Glomerular endothelial cell (primary cell): ENCODE measurements at places on chromosomes 4 and X.

GRCh38 chr4:81905971-81906370 lies 434.3 kb upstream of the RASGEF1B start:
- DNase-seq: no peak

DNA sequence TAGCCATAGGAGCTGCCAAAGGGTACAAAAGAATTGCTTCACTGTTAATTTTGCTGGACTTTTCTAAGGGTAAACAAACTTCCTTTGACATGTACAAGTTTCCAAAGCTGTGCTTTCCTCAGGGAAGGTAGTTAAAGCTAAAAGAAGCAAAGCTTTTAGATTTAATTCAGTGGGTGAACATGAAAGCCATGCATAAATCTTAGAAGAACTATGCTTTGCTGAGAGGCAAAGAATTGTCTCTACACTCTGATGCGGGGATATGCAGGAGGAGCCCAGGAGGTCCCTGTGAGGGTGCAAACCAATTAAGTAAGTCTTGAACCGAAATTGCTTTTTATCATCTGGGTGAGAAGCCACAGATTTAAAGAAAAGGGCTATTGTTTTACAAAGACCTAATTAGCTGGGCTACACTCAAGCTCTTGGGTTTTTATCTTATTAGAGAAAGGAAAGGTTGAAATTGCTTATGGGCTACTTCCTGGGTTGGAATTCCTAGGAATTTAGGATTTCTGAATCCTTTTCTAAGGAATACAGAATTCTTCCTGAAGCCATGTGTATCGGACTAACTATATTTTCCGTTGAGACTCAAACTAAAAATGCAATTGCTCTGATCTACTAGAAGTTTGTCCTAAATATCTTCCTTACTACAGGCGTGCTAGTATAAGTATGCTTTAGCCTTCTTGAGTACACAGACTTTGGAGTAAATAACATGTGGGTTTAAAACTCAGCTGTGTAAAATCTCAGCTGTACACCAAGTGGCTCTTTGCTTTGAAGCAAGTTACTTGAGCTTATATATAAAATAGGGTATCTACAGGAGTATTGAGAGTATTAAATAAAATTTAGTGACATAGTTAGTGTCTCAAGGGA lies 188.4 kb upstream of the ANK2 start:
- DNase-seq: no peak

DNA sequence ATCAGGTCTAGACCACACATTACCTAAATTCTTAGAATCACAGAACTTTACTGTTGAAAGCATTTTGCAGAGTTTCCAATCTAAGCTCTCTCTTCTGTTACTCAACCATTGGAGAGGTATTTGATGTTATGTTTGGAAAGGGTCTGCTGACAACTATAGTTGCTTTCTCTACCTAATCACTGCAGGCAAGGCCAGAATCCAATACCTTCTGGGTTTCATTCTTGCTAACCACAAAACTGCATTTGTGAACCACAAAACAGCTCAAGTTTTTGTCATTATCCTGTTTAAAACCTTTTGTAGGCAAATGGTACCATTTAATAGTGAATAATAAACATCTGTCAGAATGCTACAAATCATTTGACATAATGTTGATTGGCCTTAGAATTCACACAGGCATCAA lies 380.1 kb downstream of the GASK1B start:
- DNase-seq: no peak

DNA sequence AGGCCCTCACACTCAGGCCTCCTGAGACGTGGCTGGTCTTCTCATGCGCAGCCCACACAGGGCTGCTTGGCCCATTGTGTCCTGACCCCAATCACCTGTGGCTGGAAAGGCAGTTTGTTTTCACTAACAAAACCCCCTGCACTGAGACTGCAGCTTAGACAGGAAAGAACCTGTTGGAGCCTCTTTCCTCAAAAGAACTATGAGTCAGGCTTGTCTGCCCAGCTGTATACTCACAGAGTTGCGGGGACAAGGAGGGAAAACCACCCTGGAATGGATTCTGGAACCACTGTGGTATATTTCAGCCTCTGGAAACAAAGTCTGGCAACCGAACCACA lies 5.2 kb upstream of the TMEM156 start:
- no peak for DNase-seq

DNA sequence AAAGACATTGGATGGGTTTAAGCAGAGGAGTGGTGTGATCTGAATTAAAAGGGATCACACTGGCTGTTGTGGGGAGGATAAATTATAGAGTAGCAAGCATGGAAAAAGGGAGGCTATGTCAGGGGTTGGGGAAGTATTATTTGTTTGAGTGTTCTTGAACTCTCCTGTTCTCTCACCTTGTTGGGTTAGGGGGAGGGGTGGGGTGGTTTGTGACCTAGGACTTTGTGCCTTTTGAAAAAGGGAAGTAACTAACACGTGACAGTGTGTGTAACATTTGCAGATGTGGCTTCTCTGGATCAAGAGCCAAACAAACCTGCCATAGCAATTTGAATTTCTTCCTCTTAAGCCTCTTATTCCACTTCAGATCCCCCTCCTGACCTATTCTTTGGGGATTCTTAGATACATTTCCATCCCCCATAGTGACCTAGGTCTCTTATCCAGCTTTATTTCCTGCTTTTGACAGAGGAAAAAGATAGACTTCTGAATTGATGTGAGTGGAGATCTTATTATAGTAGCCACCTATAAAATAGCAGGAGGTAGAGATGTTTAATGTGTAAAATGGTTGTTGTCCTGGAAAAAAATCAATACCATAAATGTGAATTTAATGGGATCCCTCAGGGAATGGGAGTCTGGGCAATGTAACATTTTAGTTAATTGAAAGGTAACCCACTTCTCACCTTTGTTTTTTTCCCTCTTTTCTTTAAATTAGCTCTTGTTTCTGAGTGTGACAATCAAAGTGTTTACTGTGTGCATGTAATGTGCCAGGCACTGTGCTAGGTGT lies 120.4 kb downstream of the CT47B1 start:
- no peak for DNase-seq

GRCh38 chr4:102439236-102439614 lies 61.9 kb upstream of the NFKB1 start:
- DNase-seq: peak; percentile 29

DNA sequence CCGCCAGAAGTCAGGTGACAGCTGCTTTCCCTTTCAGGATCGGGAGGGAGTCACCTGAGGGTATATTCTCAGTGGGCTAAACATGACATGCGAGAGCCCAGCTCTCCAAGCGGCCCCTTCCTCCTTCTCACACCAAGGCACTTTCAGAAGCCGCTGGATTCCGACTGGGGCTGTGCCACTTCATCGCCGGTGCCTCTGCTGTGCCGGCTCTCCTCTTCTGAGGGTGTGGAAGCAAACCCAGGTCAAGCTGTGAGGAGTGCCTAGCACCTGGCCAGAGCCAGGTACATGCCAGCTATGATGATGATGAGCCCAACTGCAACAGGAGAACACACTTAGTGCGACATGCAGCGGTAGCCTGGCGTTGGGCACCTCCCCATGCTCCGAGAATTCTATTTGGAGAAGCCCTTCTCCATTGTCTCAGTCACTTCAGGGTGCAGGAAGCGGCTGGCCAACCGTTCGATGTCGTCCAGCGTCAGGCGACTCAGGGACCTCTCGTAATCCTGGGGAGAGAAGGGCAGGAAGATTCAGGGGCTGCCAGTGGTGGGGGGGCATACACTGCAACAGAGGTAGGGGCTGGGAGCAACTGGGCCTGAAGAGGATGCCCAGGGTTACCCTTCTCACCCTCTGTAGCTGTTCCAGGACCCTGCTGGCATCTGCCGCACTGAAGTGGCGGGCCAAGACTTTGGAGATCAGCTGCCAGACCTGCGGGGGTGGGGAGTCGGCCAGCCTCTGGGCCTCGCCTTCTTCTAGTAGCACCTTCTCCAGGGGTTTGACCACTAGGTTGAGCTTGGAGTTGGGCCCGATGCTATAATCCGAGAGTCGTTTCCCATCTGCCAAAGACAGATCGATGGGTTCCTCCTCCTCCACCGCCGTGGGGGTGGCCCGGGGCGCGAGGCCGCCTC lies 1.0 kb downstream of the UBL4A start:
- DNase-seq: no peak

- no peak for DNase-seq
Measured at GRCh38 chrX:119579414-119579813, 5.1 kb downstream of the UBE2A start.

GRCh38 chr4:110472583-110473329 lies 3.2 kb upstream of the ENPEP start:
- no peak for DNase-seq

GRCh38 chrX:45164021-45164621 lies 36.6 kb downstream of the DIPK2B start:
- DNase-seq: no peak

GRCh38 chrX:129755779-129756650 lies 17.2 kb downstream of the XPNPEP2 start:
- no peak for DNase-seq

GRCh38 chrX:15563056-15563455 lies 37.7 kb downstream of the ACE2 start:
- DNase-seq: no peak

GRCh38 chrX:153999359-154000037 lies 20.2 kb downstream of the IRAK1 start:
- DNase-seq: no peak

- DNase-seq: no peak
Measured at GRCh38 chrX:152925835-152926234, 28.0 kb downstream of the ZNF185 start.
